Activated CD4-positive, alpha-beta T cell treated with anti-CD3 and anti-CD28 coated beads, Interleukin-2, Interleukin-4, amounts not matched to agents 100 ng/mL and 50 ng/mL, durations not matched to agents 16 hours and 8 hours (primary cell): ENCODE measurements at places on chromosomes 5 and 9.

GRCh38 chr9:112002847-112003457 lies 106.3 kb downstream of the UGCG start:
- DNase-seq: no peak

DNA sequence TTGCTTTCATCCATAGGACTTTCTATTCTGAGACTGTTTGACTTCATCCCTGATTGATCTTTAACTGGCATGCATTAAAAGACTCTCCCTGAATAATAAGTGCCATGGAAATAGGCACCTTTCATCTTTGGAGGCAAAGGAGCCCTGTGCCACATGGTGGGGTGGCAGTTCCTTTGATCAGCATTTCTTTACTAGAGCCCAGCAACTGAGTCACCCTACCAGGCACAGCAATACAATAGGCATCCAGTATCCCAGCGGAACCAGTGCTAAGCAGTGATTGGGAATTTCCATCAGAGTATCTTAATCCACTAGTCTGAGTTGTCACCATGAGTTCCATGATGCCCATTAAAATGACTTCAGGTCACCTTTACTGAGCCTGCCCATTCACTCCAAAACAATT lies 476.1 kb upstream of the MPDZ start:
- no peak for DNase-seq

GRCh38 chr5:122756264-122756911 lies 18.5 kb upstream of the SNX2 start:
- peak; percentile 61 for DNase-seq

DNA sequence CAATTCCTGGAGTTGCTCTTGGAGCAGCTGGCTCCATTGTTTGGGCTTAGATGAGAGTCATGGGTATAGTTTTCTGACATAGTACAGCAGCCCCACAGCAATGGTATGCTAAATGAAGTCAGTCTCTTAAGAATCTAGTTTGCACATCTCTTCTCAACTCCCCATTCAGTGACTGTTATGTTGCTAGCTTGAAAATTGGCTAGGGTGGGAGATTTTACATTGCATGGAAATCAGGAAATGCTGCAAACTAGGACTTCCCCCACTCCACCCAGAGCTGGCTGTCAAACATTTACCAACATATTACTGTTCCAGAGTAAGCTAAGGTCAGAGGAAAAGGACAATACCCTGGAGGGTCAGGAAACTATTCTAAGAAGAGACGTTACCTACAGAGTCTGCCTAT lies 17.6 kb upstream of the FCHO2 start:
- no peak for DNase-seq

DNA sequence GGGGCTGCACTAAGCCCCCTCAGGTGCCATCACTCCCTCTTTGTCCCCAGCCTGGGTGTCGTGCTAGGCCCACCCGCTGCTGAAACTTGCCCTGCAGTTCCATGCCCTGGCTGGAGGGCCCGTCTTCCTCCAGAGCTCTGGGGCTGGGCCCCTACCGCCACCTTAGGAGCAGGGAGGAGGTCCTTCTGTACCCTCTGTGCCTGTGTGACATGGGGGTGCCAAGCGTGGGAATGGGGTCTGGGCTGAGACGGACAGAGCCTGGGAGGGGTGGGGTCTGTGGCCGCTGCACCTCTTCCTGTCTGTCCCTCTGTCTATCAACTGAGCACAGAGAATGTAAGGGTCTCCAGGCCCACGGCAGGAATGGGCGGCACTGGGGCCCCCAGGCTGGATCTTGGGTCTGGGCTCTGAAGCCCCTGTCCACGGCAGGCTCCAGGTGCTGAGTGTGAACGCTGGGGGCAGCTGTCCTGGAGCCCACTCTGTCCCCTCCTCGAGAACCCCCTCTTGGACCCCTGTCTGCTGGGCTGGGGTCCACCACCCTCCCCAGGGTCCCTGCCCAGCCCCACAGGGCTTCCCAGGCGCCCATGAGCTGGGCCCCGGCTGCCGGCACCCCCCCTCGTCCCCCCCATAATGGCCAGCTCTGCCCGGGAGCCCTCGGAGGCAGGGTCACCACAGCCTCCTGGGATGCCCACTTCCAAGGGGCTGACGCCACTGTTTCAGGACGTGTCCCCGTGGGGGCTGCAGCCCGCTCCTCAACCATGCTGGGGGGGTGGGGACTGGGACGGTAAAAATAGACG lies 15.8 kb upstream of the NRARP start:
- DNase-seq: no peak

DNA sequence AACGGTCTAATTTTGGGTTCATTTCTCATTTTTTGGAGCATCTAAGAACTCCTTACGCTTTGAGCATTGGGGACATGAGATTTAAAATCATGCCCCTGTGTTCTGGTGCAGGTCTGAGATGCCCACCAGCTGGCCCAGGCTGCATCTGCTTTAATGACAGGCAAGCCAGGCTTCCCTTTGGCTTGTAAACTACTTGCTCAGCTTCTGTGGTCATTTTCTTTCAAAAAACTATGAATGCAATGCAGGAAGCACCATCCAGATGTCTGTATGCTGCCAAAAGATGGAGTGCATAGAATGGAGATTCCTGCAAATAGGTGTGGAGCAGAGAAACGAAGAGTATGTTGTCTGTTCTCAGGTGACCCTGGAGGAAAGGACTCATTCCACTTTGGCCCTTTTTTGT lies 399.9 kb upstream of the ADAMTSL1 start:
- DNase-seq: no peak

DNA sequence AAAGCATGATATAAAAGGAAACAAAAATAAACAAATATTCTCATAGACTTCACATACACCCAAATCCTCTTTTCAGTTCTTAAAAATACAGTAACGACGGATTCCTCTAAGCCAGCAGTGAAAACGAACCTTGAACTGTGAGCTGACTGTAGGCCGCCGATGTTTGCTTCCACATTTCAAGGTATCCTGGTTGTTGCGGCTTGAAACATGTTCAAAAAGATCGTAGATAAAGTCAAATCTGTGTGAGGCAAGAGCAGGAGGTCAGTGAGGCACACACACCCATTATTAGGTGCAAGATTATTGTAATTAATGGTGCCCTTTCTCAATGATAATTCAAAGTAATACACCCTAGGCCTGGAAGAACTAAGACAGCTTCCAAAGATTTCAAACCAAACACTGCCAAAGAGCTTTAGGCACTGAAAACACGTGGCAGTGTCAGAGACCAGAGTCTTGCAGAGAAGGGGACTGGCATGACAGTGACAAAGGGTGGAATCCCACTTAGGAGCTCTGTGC lies 141.2 kb upstream of the RETREG1 start:
- no peak for DNase-seq
